ENCODE measurements at places on chromosomes 3 and 15.

DNA sequence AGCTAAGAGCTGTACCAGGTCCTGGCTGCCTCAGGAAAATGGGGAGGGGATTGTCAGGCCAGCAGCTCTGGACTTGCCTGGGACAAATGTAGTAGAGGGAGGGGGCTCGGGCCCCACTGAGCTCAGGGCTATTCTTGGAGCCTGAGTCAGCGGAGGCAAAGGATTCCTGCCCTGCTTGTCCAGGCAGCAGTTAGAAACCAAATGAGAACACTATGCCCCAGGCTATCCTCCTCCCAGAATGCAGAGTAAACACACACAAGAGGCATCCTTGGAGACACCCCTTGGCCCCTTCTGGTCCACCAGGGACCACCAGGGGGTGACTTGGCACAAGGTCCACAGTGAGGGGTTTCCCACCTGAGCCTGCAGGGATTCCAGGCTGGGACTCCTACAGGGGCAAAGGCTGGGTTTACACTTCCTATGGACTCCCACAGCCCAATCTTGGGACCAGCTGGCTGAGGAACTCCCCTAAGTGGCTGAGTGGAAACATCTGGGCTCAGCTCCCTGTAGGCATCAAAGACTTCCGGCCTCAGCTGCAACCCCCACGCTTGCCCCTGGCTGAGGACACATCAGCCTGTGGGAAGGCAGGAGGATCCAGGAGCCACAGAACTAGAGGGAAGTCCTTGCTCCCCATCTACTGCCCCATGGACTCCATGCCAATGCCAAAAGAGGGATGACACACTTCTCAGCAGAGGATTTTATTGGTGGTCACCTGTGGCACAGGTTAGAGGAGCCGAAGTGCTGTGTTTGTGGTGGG, 3.4 kb upstream of the COL7A1 start:
- no peak for DNase-seq

GRCh38 chr3:52446631-52447511, 2.0 kb upstream of the SEMA3G start:
- DNase-seq = peak; percentile 86

GRCh38 chr3:51498876-51499738, 708 bp downstream of the DCAF1 start:
- peak; percentile 96 for DNase-seq

DNA sequence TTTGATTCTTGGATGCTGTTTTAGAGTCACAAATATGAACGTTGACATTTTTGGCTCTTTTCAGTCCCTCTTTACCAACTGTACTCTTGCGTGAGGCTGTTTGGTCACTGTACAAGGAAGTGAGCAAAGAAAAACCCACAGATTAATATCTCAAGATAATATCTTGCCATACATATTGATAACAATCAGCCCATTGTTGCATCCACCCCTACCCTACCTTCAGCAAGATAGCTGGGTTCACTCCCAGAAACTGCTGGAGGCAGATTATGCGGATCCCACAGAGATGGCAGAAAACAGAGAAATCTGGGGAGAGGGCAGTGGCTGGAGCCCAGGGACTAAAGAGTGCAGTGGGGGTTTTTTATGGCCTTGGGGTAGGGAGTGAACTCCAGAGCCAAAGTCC, 29.9 kb upstream of the MFSD1 start:
- no peak for DNase-seq

DNA sequence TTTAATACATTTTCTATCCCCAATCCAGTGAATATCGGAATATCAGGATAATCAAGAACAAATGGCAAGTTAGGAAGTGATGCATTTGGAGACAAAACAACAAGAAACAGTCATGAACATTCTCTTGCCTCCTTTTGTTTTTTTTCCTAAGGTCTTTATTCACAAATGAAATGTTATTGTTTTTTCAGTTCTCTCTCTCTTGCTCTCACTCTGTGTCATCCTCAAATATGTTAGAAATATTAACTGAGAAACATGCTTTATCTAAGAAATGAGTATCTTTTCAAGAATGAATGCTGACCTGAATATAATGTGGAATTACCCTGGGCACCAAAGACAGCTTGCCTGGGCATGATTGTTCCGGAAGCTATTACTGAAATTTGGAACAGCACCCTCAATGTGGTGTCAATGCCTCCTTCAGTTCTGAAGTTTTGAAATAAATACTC, 51.3 kb downstream of the RBMS3 start:
- DNase-seq = no peak

GRCh38 chr3:131694376-131694775, 191.6 kb upstream of the MRPL3 start:
- no peak for DNase-seq

Measured in ecto neural progenitor cell (in vitro differentiated cells).